ENCODE measurements at places on chromosomes 3 and 15.

DNA sequence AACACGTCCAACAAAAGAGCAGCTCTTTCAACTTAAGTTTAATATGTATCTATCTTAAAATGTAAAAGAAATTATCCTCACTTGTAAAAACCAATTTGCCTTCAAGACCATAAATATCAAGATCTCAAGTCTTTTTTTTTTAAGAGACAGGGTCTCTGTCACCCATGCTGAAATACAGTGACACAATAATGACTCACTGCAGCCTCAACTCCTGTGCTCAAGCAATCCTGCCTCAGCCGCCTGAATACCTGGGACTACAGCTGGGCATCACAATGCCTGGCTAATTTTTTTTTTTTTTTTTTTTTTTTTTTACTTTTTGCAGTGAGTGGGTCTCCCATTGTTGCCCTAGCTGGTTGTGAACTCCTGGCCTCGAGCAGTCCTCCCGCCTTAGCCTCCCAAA lies 26.0 kb downstream of the ACAP2 start:
- no peak for DNase-seq

DNA sequence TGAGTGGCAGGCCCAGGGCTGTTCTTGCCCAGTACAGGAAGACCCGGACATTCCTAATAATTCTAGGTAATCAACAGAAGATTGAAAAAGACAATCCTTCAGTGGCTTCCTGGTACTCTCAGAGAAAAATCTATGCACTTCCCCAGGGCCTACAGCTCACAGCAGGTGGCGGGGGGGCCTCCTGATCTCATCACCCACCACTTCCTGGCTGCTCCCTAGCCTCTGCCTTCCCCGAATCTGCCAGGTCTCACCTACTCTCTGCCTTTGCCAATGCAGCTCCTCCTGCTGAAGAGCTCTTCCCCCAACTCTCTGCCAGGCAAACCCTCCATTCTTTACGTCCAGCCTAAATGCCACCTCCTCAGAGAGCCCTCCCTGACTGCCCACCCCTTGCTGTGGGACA lies 37.5 kb downstream of the EHD4 start:
- no peak for DNase-seq

- no peak for DNase-seq
Measured at GRCh38 chr3:186361762-186362536, at the start of gene DGKG. DGKG (minus strand) TSS chr3:186362234; CDS start chr3:186320459, 41,775 bp downstream.

GRCh38 chr3:109413049-109413448 lies 75.7 kb upstream of the DPPA4 start:
- no peak for DNase-seq

DNA sequence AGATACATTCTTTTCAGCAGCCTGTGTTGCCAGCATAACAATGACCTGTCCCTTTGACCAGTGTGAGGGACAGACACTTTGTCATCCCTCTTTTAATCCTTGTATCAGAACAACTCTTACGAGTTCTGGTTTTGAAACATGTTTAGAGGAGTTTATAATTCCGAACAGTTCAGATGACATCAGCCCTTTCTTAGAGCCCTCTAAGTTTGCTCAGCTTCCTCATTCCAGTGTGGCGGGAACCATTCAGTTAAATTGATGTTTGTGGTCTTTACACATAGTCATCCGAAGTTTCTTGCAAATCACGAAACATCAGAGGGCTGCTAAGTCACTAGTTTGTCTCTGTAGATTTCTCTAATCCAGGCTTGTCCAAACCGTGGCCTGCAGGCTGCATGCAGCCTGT lies 102.5 kb downstream of the AKAP13 start:
- no peak for DNase-seq

GRCh38 chr3:186750316-186750715 lies 33.1 kb upstream of the EIF4A2 start:
- no peak for DNase-seq

- DNase-seq: no peak
Measured at GRCh38 chr3:45950131-45950530, 6.9 kb downstream of the CXCR6 start.

GRCh38 chr3:69563981-69564380 lies 175.3 kb upstream of the MITF start:
- no peak for DNase-seq

DNA sequence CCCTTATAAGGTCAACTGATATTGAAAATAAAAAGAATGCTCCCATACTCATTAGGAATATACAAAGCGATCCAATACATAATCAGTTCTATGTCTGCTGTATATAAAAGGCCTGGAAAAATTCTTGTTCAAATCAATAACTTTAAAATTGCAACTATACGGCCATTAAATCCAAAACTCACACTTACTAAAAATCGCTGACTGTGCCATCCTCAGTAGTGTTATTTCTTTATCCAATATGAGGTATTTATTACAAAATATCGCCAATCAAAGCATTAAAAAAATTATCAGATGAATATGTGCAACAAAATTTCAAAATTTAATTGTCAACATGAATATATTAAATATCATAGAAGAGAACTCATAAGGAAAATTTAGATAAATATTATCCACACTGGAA lies 146.5 kb downstream of the PLD1 start:
- no peak for DNase-seq

- DNase-seq: no peak
Measured at GRCh38 chr3:40172560-40172959, 136.9 kb upstream of the EIF1B start.

All from NCI-H1048 (cell line).